ENCODE measurements at places on chromosomes 7 and 10. TPM values are rescaled to one million over a fixed set of nuclear protein-coding genes. Genes with fewer than 3 reads are reported as not detected.

The RBP3 gene
- not detected for total RNA-seq

The CCDC136 gene
- total RNA-seq, result 3.0 TPM

The HOXA7 gene
- total RNA-seq, result 2.2 TPM

The C10orf105 gene
- total RNA-seq, result 0.32 TPM

The VSIR gene
- 117 TPM for total RNA-seq

The PNLIPRP2 gene
- not detected for total RNA-seq

The PCLO gene
- total RNA-seq, result 2.9 TPM

The PSD gene
- 5.3 TPM for total RNA-seq

- DNase-seq, result no peak
- no peak overlapping the region for H3K27ac ChIP-seq
- no peaks in the 10 kb centered on the region for H3K36me3 ChIP-seq
- no peaks in the 10 kb centered on the region for H3K27me3 ChIP-seq
Measured at GRCh38 chr7:17401791-17402627, 103.6 kb downstream of the AHR start.

DNA sequence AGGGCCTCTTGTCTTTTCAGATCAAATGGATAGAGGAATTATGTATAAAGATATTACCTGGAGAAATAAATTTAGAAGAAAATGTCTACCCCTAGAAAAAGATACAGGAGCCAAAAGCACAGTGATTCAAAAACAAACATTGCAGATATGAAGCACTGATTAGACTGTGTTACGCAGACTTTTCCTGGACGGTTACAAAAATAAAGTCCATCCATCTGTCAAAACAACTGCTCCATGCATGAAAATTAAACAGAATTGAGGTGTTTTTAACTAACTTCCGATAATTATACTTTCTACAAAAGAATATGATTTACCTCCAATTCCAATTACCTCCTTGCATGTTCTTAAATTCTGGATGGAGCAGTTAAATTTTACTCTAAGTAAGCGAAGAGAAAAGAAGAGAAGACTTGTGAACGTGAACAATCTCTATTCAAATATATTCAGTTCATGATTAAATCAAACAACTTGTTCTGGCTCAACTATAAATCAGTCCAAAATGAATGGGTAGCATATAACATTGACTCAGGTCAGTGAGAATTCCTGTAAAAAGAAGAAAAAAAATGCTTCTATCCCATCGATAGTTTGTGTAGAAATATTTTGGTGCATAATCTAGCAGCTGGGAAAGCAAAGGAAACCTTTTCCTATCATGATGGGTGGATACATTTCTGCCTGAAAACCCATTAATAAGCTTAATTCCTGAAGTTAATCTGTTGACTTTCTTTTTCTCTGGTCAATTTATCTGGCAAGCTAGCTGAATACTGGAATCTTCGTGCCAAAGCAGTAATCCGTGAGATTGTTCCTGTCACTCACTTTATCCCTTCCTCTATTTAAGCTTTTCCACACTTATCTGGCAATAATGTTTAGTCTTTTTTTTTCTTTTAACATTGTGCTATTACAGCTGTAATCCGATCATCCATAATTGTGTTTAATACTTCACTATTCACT, 80.4 kb downstream of the SEMA3A start:
- no peak overlapping the region for H3K27ac ChIP-seq
- no peaks in the 10 kb centered on the region for H3K36me3 ChIP-seq
- DNase-seq, result no peak
- H3K4me3 ChIP-seq, result no peak overlapping the region

GRCh38 chr10:87613751-87614150, 45.9 kb upstream of the PAPSS2 start:
- H3K27me3 ChIP-seq, result no peaks in the 10 kb centered on the region
- no peaks in the 10 kb centered on the region for H3K36me3 ChIP-seq
- H3K27ac ChIP-seq, result no peak overlapping the region
- no peak overlapping the region for H3K4me3 ChIP-seq
- DNase-seq, result no peak
- H3K4me1 ChIP-seq, result no peaks in the 10 kb centered on the region

DNA sequence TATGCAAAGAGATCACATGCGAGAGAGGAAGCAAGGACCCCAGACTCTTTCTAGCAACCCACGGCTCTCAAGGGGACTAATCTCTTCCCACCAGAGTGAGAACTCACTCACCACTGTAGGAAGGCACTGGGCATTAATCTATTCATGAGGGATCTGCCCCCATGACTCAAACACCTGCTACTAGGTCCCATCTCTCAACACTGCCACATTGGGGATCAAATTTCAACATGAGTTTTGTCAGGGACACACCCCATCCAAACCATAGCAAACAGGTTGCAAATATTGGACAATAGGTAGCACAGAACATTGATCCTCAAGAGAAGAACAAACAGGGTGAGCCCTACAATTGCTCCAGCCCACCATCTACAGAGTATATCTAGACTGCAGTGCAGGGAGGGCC, 740.6 kb downstream of the LRMDA start:
- H3K27ac ChIP-seq, result no peak overlapping the region
- no peaks in the 10 kb centered on the region for H3K36me3 ChIP-seq
- no peak for DNase-seq
- H3K27me3 ChIP-seq, result no peaks in the 10 kb centered on the region
- H3K4me1 ChIP-seq, result no peaks in the 10 kb centered on the region

DNA sequence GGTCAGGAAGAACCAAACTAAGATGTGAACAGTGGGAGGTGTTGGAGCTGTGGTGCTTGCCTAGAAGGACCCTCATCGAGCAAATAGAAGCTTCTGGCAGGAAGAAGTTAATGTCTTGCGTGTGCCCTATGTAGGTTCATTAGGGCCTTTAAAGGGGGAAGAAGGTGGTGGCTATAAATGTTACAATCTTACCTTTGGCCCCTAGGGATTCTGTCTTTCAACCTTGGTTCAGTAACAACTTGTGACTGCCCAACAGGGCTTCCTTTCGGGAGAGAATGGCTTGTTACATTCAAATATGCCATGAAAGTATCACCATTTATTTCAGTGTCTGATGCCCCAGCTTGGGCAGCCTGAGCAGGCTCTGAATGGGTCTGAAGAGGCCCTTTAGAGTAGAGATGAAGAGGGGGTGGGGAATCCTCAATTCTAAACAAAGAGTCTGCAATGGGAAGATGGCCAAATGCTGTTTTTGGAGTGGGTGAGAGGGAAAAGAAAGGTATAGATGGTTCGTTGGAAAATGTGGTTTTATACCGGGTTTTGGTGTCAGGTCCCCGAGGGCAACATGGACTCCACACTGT, 108.0 kb downstream of the TCF7L2 start:
- DNase-seq, result no peak
- H3K27ac ChIP-seq, result peak overlapping the region; percentile 74
- H3K36me3 ChIP-seq, result no peaks in the 10 kb centered on the region
- peaks cover 77% of the 10 kb centered on the region for H3K4me1 ChIP-seq
- no peaks in the 10 kb centered on the region for H3K27me3 ChIP-seq
- H3K4me3 ChIP-seq, result no peak overlapping the region

DNA sequence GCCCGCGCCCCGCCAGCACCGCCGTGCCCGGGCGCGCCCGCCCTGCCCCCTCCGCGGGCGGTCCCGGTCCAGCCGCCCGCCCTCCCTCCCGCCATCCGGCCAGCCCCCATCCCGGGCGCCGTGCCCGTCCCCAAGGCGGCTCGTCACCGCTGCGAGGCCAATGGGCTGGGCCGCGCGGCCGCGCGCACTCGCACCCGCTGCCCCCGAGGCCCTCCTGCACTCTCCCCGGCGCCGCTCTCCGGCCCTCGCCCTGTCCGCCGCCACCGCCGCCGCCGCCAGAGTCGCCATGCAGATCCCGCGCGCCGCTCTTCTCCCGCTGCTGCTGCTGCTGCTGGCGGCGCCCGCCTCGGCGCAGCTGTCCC, at the start of gene HTRA1:
Gene HTRA1 (plus strand): TSS at position 187 of the 362 bp plus-strand sequence. CDS start 100 bp downstream, at position 287.
- H3K27ac ChIP-seq, result peak within 1 kb of the TSS; percentile 53
- peaks cover 16% of the 10 kb centered on the region for H3K4me1 ChIP-seq
- H3K36me3 ChIP-seq, result no peaks in the 10 kb centered on the region
- peak within 1 kb of the TSS; percentile 71 for H3K4me3 ChIP-seq
- peaks cover 16% of the 10 kb centered on the region for H3K27me3 ChIP-seq

- no peak overlapping the region for H3K4me3 ChIP-seq
- no peak for DNase-seq
- H3K4me1 ChIP-seq, result peaks cover 20% of the 10 kb centered on the region
- no peaks in the 10 kb centered on the region for H3K27me3 ChIP-seq
- peaks cover 89% of the 10 kb centered on the region for H3K36me3 ChIP-seq
Measured at GRCh38 chr10:103431902-103432301, 20.3 kb downstream of the CALHM2 start.

GRCh38 chr10:10513898-10514297, 503.8 kb upstream of the CELF2 start:
- H3K27me3 ChIP-seq, result no peaks in the 10 kb centered on the region
- H3K4me1 ChIP-seq, result no peaks in the 10 kb centered on the region
- no peak overlapping the region for H3K27ac ChIP-seq

DNA sequence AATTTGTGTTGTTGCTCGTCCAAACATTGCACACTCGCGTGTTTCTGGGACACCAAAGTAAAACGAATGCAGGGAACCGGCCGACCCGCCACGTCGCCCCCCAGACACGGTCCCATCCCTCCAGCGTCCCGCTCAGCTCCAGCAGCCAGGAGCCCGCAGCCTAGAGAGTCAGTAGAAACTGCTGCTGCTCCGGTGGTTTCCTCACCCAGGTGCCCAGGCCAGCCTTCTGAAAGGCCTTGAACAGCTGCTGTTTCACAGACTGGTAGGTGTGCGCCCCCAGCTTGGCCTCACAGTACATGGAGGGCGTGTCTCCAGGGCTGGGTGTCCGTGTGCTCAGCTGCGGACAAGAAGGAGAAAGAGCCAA, 126.8 kb downstream of the WDR37 start:
- no peaks in the 10 kb centered on the region for H3K36me3 ChIP-seq
- no peak overlapping the region for H3K27ac ChIP-seq
- no peaks in the 10 kb centered on the region for H3K4me1 ChIP-seq
- H3K4me3 ChIP-seq, result no peak overlapping the region

GRCh38 chr10:69512901-69513300, 60.3 kb downstream of the NEUROG3 start:
- H3K4me3 ChIP-seq, result no peak overlapping the region
- no peaks in the 10 kb centered on the region for H3K27me3 ChIP-seq
- no peak overlapping the region for H3K27ac ChIP-seq
- no peak for DNase-seq

GRCh38 chr10:123890756-123891143, 857 bp downstream of the CPXM2 start:
- H3K27me3 ChIP-seq, result peaks cover 24% of the 10 kb centered on the region
- H3K27ac ChIP-seq, result no peak overlapping the region
- H3K4me1 ChIP-seq, result no peaks in the 10 kb centered on the region

DNA sequence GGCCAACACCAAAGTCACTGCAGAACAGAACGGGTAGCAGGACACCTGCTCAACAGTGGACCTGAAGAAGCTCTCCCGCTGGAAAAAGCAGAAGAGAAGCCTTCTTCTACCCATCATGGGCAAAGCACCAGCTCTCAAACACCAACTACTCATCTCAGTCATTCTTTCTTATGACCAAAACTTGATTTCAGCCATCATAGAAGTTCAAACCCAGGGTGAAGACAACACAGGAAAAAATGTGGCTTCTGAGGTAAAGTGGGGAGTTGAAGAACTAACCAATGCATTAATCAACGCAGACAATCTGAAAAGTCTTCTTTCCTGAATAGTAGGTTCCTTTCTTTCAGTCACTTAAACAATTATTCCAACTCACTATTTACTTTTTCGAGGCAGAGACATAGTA, 83.3 kb downstream of the ELMO1 start:
- DNase-seq, result no peak
- H3K4me1 ChIP-seq, result peaks cover 14% of the 10 kb centered on the region
- no peak overlapping the region for H3K27ac ChIP-seq

- no peak overlapping the region for H3K27ac ChIP-seq
- H3K27me3 ChIP-seq, result no peaks in the 10 kb centered on the region
- no peaks in the 10 kb centered on the region for H3K36me3 ChIP-seq
- no peak for DNase-seq
Measured at GRCh38 chr10:93947055-93947454, 46.7 kb upstream of the PLCE1 start.

- peak overlapping the region; percentile 38 for H3K4me3 ChIP-seq
- no peaks in the 10 kb centered on the region for H3K36me3 ChIP-seq
Measured at GRCh38 chr10:43623351-43623750, 17.1 kb downstream of the ZNF485 start.

Measured in lower lobe of right lung (tissue), 2 donors.